T-cell (primary cell): ENCODE measurements at places on chromosomes 7 and 10. TPM values are rescaled to one million over a fixed set of nuclear protein-coding genes. Genes with fewer than 3 reads are reported as not detected.

DNA sequence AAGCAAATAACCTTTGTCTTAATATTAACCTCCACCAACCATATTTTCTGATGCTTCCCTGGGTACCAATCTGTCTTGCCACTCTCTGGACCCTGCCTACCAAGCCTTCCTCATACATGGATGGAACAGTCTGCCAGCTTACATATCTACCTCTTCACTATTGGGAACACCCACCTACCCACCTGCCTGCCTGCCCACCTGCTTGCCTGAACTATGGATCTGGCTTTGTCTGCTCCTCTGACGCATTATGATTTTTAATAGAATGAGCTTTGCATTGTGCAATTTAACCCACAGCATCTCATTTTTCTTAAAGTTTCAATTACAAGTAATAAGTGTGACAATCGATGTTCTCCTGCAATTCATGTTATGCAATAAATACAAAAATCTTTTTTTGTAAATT is 137.9 kb upstream of the LSM8 start:
- DNase-seq, result no peak

GRCh38 chr7:27091105-27091504 is 4.7 kb downstream of the HOXA1 start:
- no peak for DNase-seq

GRCh38 chr10:58064714-58065528 is 202.8 kb downstream of the IPMK start:
- DNase-seq, result no peak

DNA sequence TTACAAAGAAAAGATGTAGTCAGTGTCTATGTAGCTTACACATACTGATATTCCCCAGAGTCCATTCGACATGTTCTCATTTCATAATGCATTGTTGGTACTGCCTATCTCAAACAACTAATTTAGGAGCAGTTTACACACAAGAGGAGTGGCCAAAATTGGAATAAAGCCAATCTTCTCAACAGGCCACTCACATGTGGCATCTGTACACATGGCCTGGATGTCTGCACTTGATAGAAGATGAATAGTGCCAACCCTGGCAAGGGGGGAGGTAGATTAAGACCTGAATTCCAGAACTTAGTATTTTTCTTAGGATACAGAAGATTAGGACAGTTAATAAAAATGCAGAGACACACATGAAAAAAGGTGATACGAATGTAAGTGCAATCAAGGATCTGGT is 125.3 kb upstream of the STARD3NL start:
- no peak for DNase-seq

- DNase-seq, result no peak
Measured at GRCh38 chr7:94882891-94883290, 24.5 kb upstream of the PPP1R9A start.

PTPRN2 gene
- total RNA-seq, result 0.60 TPM
